Stomach (tissue), 19 donors: ENCODE measurements at places on chromosomes 1 and 21.

GRCh38 chr1:182978151-182978853 is 25.3 kb upstream of the SHCBP1L start:
- H3K4me3 ChIP-seq = no peak overlapping the region
- H3K36me3 ChIP-seq = no peaks in the 10 kb centered on the region
- no peak overlapping the region for H3K27ac ChIP-seq
- H3K4me1 ChIP-seq = no peaks in the 10 kb centered on the region
- no peak for DNase-seq

DNA sequence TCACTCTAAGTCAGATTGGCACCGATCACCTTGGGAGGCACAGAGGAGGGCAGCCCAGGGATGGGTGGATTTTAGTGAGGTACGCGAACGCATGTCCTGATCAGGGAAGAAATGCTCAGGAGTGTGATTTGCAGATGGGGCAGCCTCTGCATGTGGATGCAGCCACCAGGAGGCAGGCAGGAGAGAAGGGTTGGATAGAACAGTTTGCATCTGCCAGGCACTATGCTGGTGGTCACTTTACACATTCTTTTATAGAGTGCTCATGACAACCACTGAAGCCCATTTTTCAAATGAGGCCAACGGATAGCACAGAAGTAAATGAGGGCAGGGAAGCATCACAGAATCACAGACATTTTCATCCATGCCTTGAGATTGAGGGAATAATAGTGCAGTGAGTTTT is 5.7 kb downstream of the LAMB3 start:
- H3K36me3 ChIP-seq = no peaks in the 10 kb centered on the region
- H3K4me3 ChIP-seq = no peak overlapping the region
- H3K27ac ChIP-seq = no peak overlapping the region
- DNase-seq = no peak
- H3K4me1 ChIP-seq = peaks cover 61% of the 10 kb centered on the region
- H3K27me3 ChIP-seq = no peaks in the 10 kb centered on the region

GRCh38 chr1:151998611-151999362 is 5.1 kb upstream of the S100A10 start:
- no peak overlapping the region for H3K27ac ChIP-seq
- H3K4me1 ChIP-seq = peaks cover 10% of the 10 kb centered on the region
- H3K4me3 ChIP-seq = no peak overlapping the region
- DNase-seq = peak; percentile 59
- no peaks in the 10 kb centered on the region for H3K27me3 ChIP-seq

GRCh38 chr1:103266036-103266435 is 157.7 kb upstream of the COL11A1 start:
- no peak for DNase-seq
- no peaks in the 10 kb centered on the region for H3K27me3 ChIP-seq
- H3K4me3 ChIP-seq = no peak overlapping the region
- no peaks in the 10 kb centered on the region for H3K4me1 ChIP-seq

- H3K36me3 ChIP-seq = no peaks in the 10 kb centered on the region
- no peaks in the 10 kb centered on the region for H3K4me1 ChIP-seq
- no peak overlapping the region for H3K4me3 ChIP-seq
- H3K27me3 ChIP-seq = no peaks in the 10 kb centered on the region
- no peak overlapping the region for H3K27ac ChIP-seq
These were observed 77.7 kb upstream of the C1orf87 start for GRCh38 chr1:60151311-60151710.

- H3K27me3 ChIP-seq = no peaks in the 10 kb centered on the region
- no peak overlapping the region for H3K4me3 ChIP-seq
- DNase-seq = no peak
- H3K4me1 ChIP-seq = peaks cover 30% of the 10 kb centered on the region
- no peaks in the 10 kb centered on the region for H3K36me3 ChIP-seq
These were observed 38.7 kb upstream of the GPR157 start for GRCh38 chr1:9167638-9168037.

DNA sequence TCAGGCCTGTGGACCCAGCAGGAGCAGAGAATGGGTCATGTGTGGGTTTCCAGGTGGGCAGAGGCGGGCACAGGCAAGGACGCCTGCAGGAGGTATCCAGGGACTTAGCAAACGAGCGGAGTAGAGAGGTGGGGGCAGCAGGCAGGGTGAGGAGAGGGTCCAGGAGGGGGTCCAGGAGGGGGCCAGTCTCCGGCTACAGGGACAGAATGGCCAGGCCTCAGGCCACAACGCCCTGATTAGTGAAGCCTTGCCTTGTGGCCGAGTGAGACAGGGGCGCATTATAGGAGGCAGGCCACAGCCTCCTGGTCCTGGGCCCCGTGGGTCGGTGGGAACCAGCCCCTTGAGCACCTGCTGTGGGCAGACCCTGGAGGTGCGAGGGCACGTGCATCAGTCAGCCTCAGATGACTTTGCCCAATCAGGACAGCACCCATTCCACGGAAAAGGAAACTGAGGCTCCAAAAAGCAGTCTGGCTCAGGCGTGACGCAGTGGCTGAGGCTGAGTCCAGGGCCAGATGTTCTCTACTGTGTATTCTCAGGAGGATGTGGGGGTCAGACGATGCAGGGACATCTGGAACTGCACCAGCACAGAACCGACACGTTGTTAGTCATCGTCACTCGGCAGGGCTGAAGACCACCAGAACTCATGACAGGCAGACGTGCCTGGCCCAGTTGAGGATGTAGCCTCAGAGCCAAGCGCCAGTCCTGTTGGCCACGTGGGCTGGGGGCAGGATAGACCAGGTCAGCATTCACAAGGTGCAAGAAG is 113.7 kb downstream of the CRYAA start:
- H3K27ac ChIP-seq = no peak overlapping the region
- no peaks in the 10 kb centered on the region for H3K36me3 ChIP-seq
- H3K4me1 ChIP-seq = peaks cover 8% of the 10 kb centered on the region

DNA sequence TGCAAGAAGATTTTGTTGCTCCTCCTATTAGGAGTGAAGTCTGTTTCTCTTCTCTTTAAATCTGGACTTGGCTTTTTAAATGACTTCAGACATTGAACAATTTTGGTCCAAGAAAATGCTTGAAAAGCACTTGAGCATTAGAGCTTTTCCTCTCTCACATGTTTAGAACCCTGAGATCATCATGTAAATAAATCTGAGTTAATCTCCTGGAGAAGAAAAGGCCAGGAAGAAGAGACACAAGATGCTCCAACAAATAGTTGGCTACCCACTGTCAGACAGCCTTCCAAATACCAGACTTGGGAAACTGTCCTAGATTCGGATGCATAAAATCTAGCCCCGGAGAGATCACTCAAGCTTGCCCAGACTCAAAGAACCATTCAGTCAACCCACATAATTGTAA is 1353.1 kb upstream of the ADGRL4 start:
- no peak for DNase-seq
- no peak overlapping the region for H3K4me3 ChIP-seq
- no peaks in the 10 kb centered on the region for H3K4me1 ChIP-seq
- no peaks in the 10 kb centered on the region for H3K36me3 ChIP-seq
- no peaks in the 10 kb centered on the region for H3K27me3 ChIP-seq

GRCh38 chr1:11169202-11169601 is 20.0 kb upstream of the ANGPTL7 start:
- no peaks in the 10 kb centered on the region for H3K36me3 ChIP-seq
- H3K4me3 ChIP-seq = no peak overlapping the region
- no peaks in the 10 kb centered on the region for H3K4me1 ChIP-seq
- no peaks in the 10 kb centered on the region for H3K27me3 ChIP-seq
- no peak overlapping the region for H3K27ac ChIP-seq

GRCh38 chr1:78651241-78651640 is 1.6 kb downstream of the IFI44 start:
- no peaks in the 10 kb centered on the region for H3K4me1 ChIP-seq
- no peaks in the 10 kb centered on the region for H3K27me3 ChIP-seq
- peak overlapping the region; percentile 1 for H3K27ac ChIP-seq
- H3K4me3 ChIP-seq = peak overlapping the region; percentile 36

GRCh38 chr1:156090840-156091188 is 8.5 kb upstream of the MEX3A start:
- no peaks in the 10 kb centered on the region for H3K36me3 ChIP-seq
- H3K27ac ChIP-seq = no peak overlapping the region
- no peak overlapping the region for H3K4me3 ChIP-seq
- H3K27me3 ChIP-seq = no peaks in the 10 kb centered on the region

- H3K27ac ChIP-seq = no peak overlapping the region
- DNase-seq = no peak
- H3K4me3 ChIP-seq = no peak overlapping the region
- H3K27me3 ChIP-seq = no peaks in the 10 kb centered on the region
These were observed 161.3 kb downstream of the CLEC20A start for GRCh38 chr1:178335426-178335825.

GRCh38 chr1:200380589-200381021 is 29.2 kb downstream of the ZNF281 start:
- no peak overlapping the region for H3K27ac ChIP-seq
- H3K36me3 ChIP-seq = no peaks in the 10 kb centered on the region
- DNase-seq = no peak
- no peak overlapping the region for H3K4me3 ChIP-seq

- peak; percentile 41 for DNase-seq
- no peak overlapping the region for H3K27ac ChIP-seq
- no peak overlapping the region for H3K4me3 ChIP-seq
- H3K27me3 ChIP-seq = no peaks in the 10 kb centered on the region
- H3K4me1 ChIP-seq = peaks cover 18% of the 10 kb centered on the region
These were observed 39.0 kb upstream of the ATG4C start for GRCh38 chr1:62744611-62745577.

DNA sequence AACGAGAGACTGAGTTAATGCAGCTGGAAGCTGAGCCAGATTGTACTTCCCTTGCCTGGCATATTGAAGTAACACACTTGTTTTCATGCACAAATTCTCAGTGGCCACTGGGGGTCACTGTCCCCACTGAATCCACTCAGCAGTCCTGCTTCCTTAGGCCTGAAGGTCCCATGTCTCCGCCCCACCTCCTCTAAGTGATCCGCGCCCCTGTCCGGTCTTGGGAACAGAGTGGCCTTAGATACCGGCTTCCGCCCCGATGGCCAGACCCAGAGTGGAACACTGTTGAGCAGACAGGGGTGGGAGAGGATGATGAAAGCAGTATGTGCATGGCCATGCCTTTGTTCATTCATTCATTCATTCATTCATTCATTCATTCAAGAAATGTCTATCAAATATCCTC is 34.8 kb downstream of the CHAF1B start:
- no peaks in the 10 kb centered on the region for H3K27me3 ChIP-seq
- no peak overlapping the region for H3K4me3 ChIP-seq
- no peak overlapping the region for H3K27ac ChIP-seq
- H3K4me1 ChIP-seq = peaks cover 7% of the 10 kb centered on the region

DNA sequence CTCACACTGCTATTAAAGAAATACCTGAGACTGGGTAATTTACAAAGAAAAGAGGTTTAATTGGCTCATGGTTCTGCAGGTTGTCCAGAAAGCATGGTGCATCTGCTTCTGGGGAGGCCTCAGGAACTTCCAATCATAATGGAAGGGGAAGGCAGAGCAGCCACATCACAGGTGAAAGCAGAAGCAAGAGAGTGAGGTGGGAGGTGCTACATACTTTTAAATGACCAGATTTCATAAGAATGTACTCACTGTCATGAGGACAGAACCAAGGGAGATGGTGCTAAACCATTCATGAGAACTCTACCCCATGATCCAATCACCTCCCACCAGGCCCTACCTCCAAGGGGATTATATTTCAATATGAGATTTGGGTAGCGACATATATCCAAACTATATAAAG is 55.7 kb downstream of the MRPL39 start:
- H3K4me1 ChIP-seq = no peaks in the 10 kb centered on the region
- H3K27ac ChIP-seq = no peak overlapping the region
- DNase-seq = no peak
- H3K36me3 ChIP-seq = no peaks in the 10 kb centered on the region

GRCh38 chr1:111776391-111776790 is 20.7 kb downstream of the DDX20 start:
- no peaks in the 10 kb centered on the region for H3K27me3 ChIP-seq
- H3K4me1 ChIP-seq = no peaks in the 10 kb centered on the region
- H3K4me3 ChIP-seq = no peak overlapping the region
- no peak for DNase-seq
- no peak overlapping the region for H3K27ac ChIP-seq
- H3K36me3 ChIP-seq = peaks cover 4% of the 10 kb centered on the region

- H3K36me3 ChIP-seq = no peaks in the 10 kb centered on the region
- peaks cover 28% of the 10 kb centered on the region for H3K4me1 ChIP-seq
- no peak for DNase-seq
- no peak overlapping the region for H3K27ac ChIP-seq
- H3K4me3 ChIP-seq = no peak overlapping the region
These were observed 4.1 kb downstream of the GRHL3 start for GRCh38 chr1:24323281-24323680.

DNA sequence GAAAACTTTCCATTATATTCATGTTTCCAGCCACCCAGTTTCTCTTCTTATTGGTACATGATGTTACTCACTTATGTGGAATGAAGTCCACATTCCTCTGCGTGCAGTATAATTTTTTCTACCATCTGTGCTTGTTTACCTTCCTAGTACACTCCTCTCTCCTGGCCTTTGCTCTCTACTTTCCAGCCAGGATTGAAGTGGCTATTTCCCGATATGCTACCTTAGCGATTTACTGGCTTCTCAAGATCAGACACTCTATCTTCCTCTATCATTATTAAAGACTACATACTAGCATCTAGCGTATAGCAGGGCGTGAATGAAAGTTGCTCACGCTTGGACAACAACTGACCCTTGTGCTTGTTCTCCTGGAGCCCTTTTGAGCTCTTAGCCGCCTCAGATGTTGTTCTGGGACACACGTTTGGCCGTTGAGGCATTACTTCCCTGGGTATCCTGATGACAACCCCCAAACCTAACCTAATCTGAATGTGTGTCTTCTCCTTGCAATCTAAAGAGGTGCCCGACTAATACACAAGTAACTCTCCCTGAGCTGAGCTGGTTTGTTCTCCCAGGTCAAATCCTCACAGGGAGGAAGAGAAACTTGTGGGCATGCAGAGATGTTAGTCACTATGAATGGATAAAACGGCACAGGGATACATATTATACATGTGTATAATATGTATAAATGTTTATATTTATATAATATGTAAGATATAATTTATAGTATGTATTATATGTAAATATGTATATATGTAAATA is 13.4 kb upstream of the MTARC2 start:
- peaks cover 30% of the 10 kb centered on the region for H3K4me1 ChIP-seq
- H3K4me3 ChIP-seq = no peak overlapping the region
- no peak for DNase-seq
- no peaks in the 10 kb centered on the region for H3K27me3 ChIP-seq

- DNase-seq = no peak
- no peaks in the 10 kb centered on the region for H3K36me3 ChIP-seq
- H3K27me3 ChIP-seq = no peaks in the 10 kb centered on the region
- peaks cover 14% of the 10 kb centered on the region for H3K4me1 ChIP-seq
- H3K27ac ChIP-seq = no peak overlapping the region
- H3K4me3 ChIP-seq = no peak overlapping the region
These were observed 54.2 kb upstream of the ETS2 start for GRCh38 chr21:38751379-38752050.

- no peak for DNase-seq
- H3K4me1 ChIP-seq = peaks cover 16% of the 10 kb centered on the region
- no peaks in the 10 kb centered on the region for H3K27me3 ChIP-seq
- no peak overlapping the region for H3K4me3 ChIP-seq
- H3K36me3 ChIP-seq = peaks cover 3% of the 10 kb centered on the region
These were observed 43.4 kb upstream of the LRRC8C start for GRCh38 chr1:89589515-89589914.

DNA sequence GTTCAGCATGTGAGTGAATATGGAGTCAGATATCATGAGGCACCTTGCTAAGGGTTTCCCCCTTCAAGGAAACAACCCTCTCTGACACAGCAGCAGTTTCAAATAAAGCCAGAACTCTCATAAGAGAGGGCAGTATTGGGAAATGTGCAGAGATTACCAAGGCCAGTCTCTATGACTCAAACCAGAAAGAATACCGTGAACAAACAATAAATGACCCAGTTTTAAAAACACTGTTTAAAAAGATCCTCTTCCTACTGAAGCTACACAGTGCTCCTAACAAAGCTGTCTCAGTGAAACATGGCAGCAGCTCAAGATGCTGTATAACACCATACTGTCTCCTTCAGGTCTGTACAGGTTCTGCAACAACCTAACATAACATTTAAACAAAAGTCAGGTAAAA is 102.6 kb downstream of the KIAA0319L start:
- peaks cover 23% of the 10 kb centered on the region for H3K4me1 ChIP-seq
- peak overlapping the region; percentile 87 for H3K27ac ChIP-seq
- no peak overlapping the region for H3K4me3 ChIP-seq
- no peak for DNase-seq
- H3K27me3 ChIP-seq = no peaks in the 10 kb centered on the region
